ENCODE measurements at places on chromosomes 3 and 15.

DNA sequence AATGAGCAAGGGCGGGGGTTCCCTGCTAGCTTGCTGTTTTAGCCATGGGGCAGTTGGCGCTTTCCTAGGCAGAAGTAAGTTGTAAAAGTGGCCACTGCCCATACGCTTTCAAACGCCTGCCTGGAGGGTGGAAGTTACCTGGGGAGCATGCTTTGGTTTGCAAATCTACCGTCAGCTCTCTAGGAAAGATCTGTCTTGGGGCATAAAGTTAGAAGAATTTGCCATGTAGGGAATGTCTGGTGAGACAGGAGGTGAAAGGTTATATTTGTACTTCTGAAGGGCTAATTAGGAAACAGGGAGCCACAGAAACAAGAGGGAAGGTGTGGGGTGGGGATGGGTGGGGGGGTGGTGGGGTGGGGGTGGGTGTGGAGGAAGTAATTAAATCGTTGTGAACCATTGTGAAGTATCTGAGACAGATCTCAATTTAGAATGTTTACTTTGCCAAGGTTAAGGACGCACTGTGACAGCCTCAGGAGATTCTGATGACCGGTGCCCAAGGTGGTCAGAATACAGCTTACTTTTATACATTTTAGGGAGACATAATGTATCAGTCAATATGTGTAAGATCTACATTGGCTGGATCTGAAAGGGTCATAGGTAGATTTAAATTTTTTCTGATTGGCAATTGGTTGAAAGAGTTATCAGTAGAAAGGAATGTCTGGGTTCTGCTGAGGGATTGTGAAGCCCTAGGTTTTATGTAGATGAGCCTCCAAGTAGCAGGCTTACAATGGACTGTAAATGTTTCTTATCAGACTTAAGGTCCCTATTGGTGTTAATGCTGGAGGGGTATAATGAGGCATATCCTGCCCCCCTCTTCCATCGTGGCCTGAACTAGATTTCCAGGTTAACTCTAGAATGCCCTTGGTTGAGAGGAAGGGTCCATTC lies 62.0 kb upstream of the GCNT3 start:
- DNase-seq: no peak

DNA sequence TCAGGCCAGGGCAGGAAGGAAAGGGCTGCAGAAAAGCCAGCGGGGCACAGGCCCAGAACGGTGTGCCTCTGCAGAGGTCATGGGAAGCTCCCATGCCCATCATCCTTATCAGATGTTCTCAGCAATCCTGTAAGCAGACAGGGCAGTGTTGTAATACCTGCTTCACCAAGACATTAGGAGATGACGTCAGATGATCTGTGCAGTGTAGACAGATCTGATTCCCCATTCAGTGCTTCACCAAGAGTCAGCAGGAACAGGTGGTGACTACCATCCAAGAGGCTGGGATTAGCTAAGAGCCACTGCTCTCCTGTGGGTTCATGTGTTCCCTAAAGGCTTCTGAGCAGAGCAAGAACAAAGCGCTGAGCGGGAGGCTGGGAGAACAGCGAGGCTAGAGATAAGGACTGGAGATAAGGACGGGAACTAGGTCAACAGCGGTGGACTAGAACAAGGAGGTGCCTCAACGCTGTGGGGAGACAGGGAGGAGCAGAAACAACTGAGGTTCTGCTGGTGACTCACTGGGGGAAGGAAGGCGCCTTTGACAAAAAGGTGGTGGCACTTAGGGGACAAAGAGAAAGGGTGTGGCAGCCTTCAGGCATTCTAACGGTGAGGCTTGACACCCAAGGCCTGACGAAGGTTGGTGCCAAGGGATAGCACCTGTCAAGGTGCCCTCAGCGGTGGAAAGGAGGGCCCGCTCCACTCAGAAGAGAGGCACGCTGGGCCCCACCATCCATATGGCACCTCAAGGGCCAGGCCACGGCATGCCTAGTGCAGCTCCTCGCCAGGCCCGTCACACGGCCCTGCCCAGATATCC lies 28.4 kb downstream of the CCDC12 start:
- peak; percentile 72 for DNase-seq

DNA sequence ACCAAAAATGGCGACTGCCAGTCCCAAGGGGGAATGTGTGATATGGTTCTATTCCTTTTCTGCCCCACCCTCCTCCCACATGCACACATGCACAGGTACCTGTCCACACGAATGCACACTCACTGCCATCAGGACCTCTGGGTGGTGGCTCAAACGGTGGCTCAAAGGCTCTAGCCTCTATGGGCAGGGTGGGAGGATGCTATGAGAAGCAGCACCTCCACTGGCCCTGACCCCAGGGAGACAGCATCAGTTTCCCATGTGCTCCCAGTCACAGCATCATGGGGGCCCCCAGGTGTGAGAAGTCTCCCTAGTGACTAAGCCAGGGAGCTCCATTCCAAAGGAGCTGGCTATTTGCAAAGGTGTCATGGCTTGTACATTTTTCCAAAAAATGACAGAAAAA lies 15.9 kb downstream of the SEMA3G start:
- DNase-seq: no peak

DNA sequence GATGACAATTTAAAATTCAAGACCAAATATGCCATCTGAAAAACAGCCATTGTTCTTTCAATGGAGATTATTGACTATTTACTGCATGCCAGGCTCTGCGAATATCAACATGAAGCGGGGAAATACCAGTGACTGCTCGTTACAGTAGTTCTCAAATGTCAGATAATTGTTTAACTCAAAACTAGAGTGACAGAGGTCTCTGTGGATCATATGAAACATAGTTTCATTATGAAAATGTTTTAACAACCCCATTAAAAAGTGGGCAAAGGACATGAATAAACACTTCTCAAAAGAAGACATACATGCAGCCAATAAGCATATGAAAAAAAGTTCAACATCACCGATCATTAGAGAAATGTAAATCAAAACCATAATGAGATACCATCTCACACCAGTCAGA lies 50.0 kb upstream of the GPR149 start:
- no peak for DNase-seq

DNA sequence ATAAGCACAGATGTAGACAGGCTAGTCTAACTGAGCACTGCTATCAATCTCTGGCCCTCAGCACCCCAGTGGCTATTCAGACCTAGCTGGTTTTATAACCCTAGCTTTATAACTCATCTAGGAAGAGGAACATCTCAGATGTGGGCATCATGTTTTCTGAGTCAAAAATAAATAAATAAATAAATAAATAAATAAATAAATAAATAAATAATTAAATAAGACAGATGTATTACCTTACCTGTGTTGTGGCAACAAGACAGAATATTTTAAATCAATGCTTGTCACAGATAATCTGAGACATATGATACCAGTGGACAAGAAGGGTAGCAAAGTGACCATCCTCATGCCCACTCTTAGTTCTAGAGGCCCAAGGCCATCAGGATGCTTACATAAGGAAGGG lies 52.2 kb downstream of the EFHB start:
- no peak for DNase-seq

DNA sequence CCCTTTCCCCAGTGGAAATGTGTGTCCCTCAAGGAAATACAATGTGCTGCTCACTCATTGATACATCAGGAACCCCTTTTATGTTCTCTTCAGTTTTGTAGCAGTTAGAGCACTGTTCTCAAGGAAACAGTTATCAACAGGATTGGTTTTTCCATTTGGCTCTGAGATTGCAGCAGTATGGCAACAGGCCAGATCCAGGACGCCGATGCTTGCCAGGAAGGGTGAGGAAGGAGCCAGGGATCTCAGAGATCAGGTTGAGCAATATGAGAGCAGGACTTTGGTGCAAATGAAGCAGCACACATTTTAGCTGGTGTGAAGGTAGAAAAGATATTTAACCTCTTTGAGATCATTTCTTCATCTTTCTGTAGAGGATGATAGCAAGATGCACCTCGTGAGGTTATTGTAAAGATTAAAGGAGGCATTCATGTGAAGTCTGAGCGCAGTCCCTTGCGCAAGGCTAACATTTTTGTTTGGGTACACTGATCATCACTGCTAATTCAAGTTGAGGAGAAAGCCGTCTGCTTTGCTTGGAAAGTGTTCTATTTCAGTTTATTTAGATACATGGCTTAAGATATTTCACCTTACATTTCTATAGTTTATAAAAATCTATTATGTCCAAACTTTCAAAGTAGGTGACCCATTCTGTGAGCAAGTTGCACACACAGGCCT lies 68.5 kb downstream of the KCNH8 start:
- no peak for DNase-seq

GRCh38 chr3:9405756-9406155 lies 8.3 kb downstream of the SETD5 start:
- no peak for DNase-seq

DNA sequence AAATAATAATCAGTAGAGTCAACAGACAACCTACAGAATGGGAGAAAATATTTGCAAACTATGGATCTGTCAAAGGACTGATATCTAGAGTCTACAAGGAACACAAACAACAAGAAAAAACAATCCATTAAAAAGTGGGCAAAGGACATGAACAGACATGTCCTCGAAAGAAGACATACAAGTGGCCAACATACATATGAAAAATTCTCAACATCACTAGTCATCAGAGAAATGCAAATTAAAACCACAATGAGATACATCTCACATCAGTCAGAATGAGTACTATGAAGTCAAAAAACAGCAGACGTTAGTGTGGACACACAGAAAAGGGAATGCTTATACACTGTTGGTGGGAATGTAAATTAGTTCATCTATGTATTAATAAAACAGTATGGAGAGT lies 33.7 kb downstream of the SLC2A2 start:
- DNase-seq: no peak

GRCh38 chr3:96813820-96814650 lies at the start of gene EPHA6:
EPHA6 (plus strand) TSS chr3:96814594.
- DNase-seq: peak; percentile 12

DNA sequence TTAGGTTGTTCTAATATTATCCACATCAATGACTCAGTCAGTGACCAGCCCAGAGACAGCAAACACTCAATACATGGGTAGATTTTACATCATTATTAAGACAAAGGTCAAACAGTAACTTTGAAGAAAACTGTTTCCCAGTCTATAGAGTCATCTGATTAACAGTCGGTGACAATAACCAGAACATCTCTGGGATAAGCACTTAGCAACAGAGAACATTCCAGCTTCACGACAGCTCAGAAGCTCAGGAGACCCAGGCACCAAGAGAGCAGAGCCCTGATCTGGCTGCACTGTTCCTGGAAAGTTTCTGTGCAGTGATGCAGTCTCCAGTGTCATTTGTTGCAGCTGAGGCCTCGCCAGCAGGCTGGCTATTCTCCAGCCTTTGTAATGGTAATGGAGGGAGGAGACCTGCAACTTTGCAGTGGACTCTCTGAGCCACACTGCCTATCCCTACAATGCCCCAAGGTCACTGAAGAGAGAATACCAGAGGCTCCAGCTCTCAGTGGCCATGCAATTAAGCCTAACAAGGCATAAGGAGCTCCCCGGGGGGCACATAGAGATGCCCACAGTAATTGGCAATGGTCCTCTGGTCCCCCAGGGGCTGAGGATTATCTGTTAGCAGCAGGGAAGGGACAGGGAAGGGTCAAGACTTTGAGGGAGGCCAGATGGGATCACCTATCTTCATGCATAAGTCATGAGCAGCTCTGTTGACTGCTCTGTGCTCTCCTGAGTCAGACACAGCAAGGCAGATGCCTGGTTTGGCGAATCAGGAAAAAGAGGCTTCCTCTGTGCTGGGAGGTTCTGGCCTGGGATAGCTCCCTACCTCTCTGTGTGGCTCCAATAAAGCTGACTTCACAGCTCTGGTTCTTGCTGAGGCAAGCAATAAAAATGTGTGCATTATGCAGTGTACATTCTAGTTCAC lies 163.6 kb downstream of the CTNNB1 start:
- no peak for DNase-seq

GRCh38 chr3:70805061-70805889 lies 492.8 kb upstream of the MDFIC2 start:
- no peak for DNase-seq

GRCh38 chr15:62118520-62119226 lies 46.4 kb downstream of the C2CD4B start:
- no peak for DNase-seq

GRCh38 chr3:114760679-114761078 lies 386.4 kb downstream of the ZBTB20 start:
- DNase-seq: no peak

- DNase-seq: no peak
Measured at GRCh38 chr15:67193223-67193990, 61.1 kb downstream of the AAGAB start.

GRCh38 chr15:46408312-46408711 lies 773.5 kb downstream of the SQOR start:
- DNase-seq: no peak

- DNase-seq: no peak
Measured at GRCh38 chr3:157530637-157531300, 27.6 kb upstream of the VEPH1 start.

DNA sequence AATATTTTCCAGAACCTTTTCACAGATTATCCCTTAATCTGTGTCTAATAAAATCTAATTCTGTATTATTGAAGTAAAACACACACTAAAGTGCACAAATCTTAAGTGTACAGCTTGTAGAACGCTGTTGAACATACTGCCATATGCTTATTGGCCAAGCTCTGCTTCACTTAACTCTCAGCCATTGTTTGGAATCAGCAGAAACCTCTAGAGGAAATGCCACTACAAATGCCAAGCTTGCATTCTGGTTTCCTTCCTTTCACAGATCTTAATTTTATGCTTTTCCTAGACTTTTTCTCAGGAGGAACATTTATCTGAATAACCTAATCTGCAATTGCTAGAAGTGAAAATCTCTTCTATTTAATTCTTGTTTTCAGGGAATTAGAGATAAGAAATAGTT lies 10.1 kb downstream of the MNS1 start:
- DNase-seq: no peak

DNA sequence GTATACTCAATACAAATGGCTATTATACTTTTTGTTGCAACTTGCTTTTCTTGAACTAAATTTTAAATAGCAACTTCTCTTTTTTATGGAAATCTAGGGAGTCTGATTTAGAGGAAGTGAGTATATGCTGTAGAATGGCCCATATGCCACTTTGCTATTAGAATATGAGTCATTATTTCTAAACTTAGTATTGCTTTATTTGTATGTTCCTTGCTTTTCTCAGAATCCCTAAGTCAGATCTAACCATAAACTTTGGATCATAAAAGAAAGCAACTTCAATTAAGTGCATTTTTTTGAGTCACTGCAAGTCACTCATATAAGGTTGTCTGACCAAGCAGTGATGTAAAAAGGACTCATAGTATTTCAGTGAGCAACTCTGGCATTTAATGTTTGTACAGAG lies 17.5 kb upstream of the SPTSSB start:
- no peak for DNase-seq

- DNase-seq: no peak
Measured at GRCh38 chr3:43257850-43258249, 28.5 kb upstream of the SNRK start.

DNA sequence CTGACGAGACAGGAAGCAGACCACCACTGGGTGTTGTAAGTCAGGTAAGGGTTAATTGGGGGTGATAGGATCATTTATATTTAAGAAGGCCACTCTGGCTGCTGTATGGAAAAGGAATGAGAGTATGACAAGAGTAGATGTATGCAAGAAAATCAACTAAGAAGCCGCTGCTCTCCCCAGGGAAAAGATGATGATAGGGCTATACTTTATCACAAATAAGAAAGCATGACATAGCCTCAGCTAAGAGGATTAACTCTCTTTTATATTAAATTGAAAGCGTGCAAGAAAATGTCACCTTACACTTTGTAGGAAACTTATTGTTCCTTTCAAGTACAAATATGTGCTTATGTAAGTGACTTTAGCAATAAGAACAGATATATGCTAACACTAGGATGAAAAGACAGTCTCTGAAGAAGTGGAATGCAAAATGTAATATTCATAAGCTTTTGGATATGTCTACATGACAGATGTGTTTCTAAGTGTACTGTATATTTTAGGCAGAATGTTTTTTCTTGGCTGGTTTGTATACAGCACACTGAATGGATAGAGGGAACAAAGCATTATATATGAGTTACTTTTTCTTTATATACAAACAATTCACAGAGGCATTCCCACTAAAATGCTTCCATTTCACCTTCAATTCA lies 8.7 kb upstream of the NDUFB4 start:
- no peak for DNase-seq
